Right renal cortex interstitium (tissue), 3 donors: ENCODE measurements at places on chromosomes 4 and X. TPM values are rescaled to one million over a fixed set of nuclear protein-coding genes. Genes with fewer than 3 reads are reported as not detected.

The FHIP1A gene
- polyA plus RNA-seq, result 5.7 TPM

The HTN1 gene
- not detected for polyA plus RNA-seq

The SMIM43 gene
- 0.85 TPM for polyA plus RNA-seq

The TRIM75 gene
- not detected for polyA plus RNA-seq

The FDCSP gene
- polyA plus RNA-seq, result 1.3 TPM

The SHROOM4 gene
- 16.3 TPM for polyA plus RNA-seq

The AFM gene
- 14.8 TPM for polyA plus RNA-seq

The ART3 gene
- 0.60 TPM for polyA plus RNA-seq

The BMX gene
- polyA plus RNA-seq, result 0.31 TPM

The HCCS gene
- 28.7 TPM for polyA plus RNA-seq

The CXorf65 gene
- polyA plus RNA-seq, result not detected

The MAGEB10 gene
- not detected for polyA plus RNA-seq

The NLGN4X gene
- 13.7 TPM for polyA plus RNA-seq

The DKK2 gene
- polyA plus RNA-seq, result 1.8 TPM

The SPIN3 gene
- polyA plus RNA-seq, result 19.7 TPM

The MAGEB1 gene
- polyA plus RNA-seq, result not detected
